ENCODE measurements at places on chromosomes 4 and X. TPM values are rescaled to one million over a fixed set of nuclear protein-coding genes. Genes with fewer than 3 reads are reported as not detected.

EREG gene
- 0.23 TPM for total RNA-seq

FGD1 gene
- total RNA-seq: 15.0 TPM

GIMD1 gene
- total RNA-seq: not detected

FSTL5 gene
- 2.2 TPM for total RNA-seq

XAGE5 gene
- not detected for total RNA-seq

AGA gene
- total RNA-seq: 21.0 TPM

FGF13 gene
- 27.5 TPM for total RNA-seq

All from metanephros (tissue), 2 donors.